ENCODE measurements at places on chromosomes 12 and 14.

DNA sequence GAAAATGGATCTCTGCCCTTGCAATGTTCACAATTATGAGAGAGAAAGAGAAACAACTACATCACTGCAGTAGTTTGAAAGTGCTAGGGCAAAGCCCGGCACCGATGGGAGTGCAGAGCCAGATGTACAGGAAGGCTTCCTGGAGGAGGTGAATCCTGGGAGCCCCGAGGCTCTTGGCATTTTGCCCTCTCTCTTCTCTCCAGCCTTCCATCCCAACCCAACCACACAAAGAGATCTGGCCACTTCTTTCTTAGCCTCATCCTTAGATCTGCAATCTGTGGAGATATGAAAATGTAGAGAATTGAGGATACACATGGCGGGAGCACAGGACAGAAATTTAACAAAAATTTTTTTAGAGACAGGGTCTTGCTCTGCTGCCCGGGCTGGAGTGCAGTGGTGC lies 3.3 kb upstream of the PAPLN start:
- DNase-seq = no peak

DNA sequence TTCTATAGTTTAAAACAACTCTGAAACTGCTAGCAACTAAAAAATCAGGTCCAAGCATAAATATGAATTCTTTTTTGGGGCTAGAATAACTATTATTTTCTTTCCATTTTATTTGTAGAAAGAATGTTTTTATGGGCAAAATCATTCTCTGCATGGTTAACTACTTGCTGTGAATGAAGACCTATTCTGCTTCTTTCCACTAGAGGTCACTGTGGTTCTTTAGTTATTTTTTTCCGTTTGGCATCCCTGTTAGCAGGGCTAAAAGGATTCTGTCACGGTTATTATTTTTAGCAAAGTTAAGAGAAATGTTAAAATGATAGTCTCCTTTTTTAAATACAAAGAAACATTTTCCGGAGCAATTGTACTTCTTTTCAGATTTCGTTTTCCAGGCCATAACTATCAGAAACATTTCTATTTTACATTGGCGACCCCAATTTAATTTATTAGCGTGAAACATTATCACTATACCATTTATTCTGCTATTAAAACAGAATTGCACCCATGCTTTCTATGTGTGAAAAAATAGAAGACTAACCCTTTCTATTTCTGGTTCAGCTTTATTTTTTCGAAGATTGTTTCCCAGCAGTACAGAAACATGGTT lies 404.8 kb downstream of the ATP23 start:
- no peak for DNase-seq

GRCh38 chr14:31205681-31206535 lies 1.7 kb downstream of the HECTD1 start:
- DNase-seq = no peak

DNA sequence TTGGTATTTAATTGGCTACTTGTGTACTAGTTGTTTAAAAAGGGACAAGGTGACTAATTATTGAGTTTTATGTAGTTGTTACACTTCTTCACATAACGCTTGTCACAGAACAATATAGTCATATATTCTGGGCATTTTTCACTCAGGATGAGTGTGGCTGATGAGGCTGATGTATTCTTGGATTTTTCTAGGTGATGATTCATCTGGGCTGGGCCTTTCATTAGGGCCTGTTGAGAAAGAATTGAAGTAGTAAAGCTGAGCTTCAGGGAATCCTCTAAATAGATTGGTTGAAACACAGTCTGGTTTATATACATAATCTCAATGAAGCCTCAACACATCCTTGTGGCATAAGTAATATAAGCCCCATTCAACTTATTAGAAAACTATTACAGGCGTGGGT lies 445.7 kb downstream of the DAD1 start:
- no peak for DNase-seq

DNA sequence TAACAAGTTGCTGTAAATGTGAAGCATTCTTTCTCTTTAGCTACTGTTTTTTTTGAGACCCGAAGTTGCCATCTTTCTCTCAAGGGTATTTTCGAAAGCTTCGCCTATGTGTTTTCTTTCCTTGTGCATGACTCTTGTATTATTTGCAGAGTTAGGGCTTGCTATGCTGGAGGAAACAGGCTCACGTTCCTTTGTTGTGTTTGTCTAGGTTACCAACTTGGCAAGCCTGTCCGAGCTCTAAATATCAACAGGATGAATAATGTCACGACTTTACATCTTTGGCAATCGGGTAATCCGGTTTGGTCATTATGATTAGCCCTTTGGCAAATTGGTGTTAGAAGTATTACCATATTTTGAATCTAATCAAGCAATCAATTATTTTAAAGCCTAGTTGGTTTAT lies 15.9 kb upstream of the ATP6V0A2 start:
- no peak for DNase-seq

DNA sequence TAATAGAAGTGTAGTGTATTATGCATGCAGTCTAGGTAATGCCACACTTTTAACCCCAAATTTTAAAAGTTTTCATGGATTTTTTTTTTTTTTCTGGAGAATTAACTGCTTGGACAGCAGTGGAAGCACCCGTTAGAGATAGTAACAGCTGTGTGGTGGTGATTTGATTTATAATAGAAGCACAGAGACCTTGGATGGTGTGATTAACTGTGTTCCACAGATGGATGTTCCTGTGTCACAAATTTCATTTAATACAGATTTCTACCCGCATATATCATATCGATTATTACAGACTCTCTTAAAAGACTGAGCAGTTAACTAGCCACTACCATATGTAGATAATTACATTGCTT lies 47.0 kb downstream of the IFT81 start:
- DNase-seq = no peak

- no peak for DNase-seq
Observed at GRCh38 chr12:87430444-87430843, 598.8 kb downstream of the C12orf50 start.
